ENCODE measurements at places on chromosomes 12 and 14. TPM values are rescaled to one million over a fixed set of nuclear protein-coding genes. Genes with fewer than 3 reads are reported as not detected.

GRCh38 chr12:108455706-108456105 is 59.4 kb upstream of the FICD start:
- DNase-seq: no peak

GRCh38 chr12:57212701-57213057 is 3.9 kb upstream of the NXPH4 start:
- DNase-seq: no peak

- no peak for DNase-seq
Observed at GRCh38 chr14:64612971-64613666, 63.4 kb downstream of the PPP1R36 start.

DNA sequence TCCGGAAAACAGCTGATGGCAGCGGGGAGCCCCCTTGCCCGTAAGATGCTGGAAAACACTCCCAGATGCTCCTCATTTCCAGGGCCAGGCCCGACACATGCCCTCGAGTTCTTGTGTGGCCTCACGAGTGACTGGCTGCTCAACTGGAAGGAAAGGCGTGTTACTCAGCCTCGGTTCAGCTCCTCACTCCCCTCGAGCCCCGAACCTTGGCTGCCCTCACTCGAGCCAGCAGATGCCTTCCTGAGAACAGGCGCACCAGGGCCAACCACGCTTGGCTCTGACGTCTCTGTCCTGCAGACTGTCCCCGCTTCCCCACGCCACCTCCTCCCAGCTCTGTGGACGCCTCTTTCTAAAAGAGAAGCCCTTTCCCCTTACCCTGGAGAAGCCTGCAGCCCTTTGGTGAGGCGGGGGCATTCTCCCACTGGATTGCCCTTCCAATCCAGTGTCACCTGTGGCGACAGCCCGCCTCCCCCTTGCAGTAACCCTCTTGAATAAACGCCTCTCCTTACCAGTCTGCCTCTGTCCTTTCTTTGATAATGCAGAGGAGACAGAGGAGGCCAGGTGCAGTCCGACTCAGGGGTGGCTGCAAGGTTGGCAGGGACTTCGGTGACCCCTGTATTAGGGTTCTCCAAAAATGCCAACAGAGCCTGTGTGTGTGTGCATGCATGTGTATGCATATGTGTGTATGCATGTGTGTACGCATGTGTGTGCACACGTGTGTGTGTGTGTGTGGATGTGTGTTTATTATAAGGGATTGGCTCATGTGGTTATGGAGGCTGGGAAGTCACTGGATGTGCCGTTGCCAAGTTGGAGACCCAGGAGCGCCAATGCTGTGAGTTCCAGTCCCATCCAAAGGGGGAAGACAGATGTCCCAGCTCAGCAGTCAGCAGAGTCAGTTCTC is 166.3 kb downstream of the KIF26A start:
- no peak for DNase-seq

GRCh38 chr14:92967346-92967926 is 44.5 kb downstream of the CHGA start:
- DNase-seq: no peak

GRCh38 chr12:77343291-77343690 is 277.9 kb upstream of the E2F7 start:
- DNase-seq: no peak

DNA sequence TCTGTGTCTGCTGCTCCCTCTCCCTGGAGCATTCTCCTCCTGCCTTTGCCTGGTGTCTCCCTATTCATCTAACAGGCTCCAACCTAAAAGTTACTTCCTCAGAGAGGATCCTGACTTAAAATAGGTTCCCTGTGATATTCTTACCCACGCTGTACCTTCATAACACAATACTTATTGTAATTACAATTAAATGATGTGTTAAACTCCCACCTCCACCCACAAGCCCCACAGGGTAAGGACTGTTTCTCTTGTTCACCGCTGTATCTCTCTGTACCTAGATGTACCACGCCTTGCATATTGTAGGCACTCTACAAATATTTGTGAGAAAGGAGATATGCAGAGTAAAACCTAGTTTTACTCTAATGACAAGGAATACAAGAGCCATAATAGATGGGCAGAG is 5.0 kb downstream of the HEBP1 start:
- DNase-seq: no peak

The TCL1B gene
- not detected for total RNA-seq

Measured in body of pancreas (tissue), 4 donors.